ENCODE measurements at places on chromosomes 5 and 9.

DNA sequence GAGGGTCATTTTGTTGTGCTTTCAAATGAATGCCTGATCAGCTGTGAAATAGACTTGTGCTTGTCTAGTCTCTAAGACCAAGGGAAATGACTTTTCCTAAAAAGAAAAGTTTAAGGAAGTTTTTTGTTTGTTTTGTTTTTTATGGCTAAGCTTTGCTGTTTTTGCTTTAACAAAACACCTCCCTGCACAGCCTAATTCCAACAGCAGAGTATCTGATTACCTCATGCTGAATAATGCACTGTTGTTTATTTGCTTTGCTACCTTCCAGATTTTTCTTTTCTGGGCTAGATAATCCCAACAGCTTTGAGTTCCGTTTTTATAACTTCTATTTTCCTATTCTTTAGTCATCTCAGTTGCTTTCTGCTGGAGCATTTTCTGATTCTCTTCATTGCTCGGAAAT is 95.8 kb downstream of the AOPEP start:
- DNase-seq, result no peak

- no peak for DNase-seq
Measured at GRCh38 chr5:14238272-14238671, 95.1 kb downstream of the TRIO start.

- peak; percentile 99 for DNase-seq
Measured at GRCh38 chr9:33233626-33234342, 6.2 kb upstream of the SPINK4 start.

DNA sequence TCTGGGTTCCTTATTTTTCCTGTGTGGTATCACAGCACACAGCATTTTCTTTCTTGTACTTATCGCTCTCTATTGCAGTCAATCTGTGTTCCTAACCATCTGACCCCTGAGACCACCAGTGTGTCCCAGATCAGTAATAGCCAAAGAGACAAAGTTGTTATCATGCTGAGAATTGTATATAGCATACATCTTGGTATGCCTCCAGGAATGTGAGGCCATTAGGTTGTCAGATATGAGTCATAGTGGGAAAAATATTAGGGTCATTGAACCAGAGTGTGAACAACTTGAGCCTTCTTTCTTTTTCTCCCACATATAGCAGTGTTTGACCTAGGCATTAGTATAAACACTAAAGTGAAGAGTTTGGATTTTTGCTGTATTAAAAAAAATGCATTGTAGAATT is 106.3 kb downstream of the NDUFAF2 start:
- no peak for DNase-seq

GRCh38 chr5:103021314-103021713 is 98.6 kb downstream of the GIN1 start:
- DNase-seq, result no peak

DNA sequence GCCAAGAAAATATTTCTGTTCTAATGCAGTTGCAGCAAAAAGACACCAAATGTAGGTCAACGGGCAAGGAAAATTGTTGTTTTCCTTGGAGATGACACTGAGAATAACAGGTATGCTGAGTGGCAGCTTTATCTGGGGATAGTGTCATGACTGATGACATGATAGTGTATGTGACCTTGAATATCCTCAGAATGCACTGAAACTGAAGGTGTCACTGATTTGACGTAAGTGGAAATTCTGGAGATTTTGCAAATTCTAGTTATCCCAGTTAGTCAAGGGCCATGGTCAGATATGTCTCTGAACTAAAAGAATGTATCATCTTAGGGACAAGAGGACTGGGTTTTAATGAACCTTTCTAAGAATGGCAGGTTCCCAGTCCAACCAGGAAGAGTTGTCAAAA is 138.0 kb upstream of the C9orf72 start:
- no peak for DNase-seq

DNA sequence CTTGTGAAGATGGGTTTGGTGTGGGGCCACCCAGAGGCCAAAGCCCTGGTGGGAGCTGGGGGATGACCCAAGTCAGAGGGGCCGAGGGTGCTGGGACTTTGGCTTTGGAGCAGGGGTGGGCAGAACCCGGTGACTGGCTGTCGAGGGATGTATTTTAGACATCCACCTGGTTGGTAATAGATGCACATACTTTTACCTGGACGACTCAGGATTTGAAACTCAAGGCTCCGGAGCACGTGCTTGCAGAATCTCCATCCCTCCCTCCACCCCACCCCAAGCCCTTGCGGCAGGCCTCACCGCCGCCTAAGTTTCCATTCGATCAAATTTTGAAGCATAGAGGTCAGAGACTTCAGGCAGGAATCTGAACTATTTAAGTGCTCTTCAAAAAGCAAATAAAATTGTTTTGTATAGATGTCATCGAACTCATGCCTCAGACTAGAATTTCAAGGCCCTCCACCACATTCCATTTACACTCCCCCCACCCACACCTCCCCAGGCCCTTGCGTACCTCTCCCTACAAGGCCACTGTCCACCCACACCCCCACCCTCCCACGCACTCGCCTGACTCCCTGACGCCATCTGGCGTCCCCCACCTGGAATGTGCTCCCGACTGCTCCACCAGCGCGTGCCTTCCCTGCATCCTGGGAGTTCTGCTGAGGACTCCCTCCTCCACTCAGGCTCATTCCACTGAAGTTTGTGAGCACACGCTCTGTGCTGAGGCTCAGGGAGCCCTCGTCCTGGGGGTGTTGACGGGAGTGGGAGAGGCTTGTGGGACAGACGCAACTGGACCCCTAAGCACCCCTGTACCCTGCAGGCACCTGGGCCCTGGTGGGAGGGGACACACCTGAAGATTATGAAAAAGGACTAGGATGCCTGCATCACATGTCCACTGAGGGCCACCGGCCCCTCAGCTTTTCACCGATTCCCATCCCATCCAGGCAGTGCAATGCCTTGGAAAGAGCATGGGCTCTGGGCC is 56.4 kb upstream of the RPL26L1 start:
- DNase-seq, result no peak

- no peak for DNase-seq
Measured at GRCh38 chr9:81369121-81369520, 320.2 kb downstream of the TLE1 start.

GRCh38 chr9:126024581-126025230 is 277.5 kb downstream of the PBX3 start:
- DNase-seq, result no peak

DNA sequence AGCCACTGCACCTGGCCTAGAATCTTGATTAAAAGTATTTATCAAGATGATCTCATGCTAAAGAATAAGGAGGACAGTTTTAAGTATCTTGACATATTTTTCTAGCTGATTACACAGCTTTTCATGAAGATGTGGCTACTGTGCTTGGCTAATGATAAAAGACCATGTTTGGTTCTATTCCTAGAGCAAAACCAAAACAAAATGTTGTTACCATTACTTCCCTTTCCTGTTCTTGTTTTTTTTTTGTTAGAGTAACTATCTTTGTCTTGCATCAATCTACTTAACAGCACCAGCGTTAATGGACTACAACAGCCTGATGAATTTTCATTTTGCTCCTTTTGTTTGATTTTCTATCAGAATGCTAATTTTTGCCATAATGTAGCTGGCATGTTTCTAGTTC is 86.2 kb upstream of the DHFR start:
- DNase-seq, result no peak

GRCh38 chr5:177378884-177379883 is 5.0 kb upstream of the SLC34A1 start:
- DNase-seq, result no peak

Data from keratinocyte (primary cell).